ENCODE measurements at places on chromosomes 6 and 20.

DNA sequence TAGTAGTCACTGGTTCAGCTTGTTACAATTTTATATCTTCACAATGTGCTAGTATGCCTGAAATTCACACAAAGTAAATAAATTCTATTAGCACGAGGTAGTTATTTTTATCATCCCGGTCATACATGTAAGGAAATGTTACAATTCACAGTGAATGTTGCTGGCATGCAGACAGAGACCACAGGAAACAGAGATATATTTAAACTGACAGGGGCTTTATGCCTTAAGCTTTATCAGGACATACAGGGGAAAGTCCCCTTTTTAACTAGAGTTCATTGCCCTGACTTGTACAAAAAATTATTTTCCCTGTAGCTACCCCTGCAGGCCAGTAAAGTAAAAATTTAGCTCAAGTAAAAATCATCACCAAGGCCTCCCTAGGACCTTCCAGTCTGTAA, 712.0 kb upstream of the NRSN1 start:
- peak; percentile 19 for DNase-seq

GRCh38 chr6:11639376-11640235, 102.1 kb downstream of the TMEM170B start:
- DNase-seq = no peak

DNA sequence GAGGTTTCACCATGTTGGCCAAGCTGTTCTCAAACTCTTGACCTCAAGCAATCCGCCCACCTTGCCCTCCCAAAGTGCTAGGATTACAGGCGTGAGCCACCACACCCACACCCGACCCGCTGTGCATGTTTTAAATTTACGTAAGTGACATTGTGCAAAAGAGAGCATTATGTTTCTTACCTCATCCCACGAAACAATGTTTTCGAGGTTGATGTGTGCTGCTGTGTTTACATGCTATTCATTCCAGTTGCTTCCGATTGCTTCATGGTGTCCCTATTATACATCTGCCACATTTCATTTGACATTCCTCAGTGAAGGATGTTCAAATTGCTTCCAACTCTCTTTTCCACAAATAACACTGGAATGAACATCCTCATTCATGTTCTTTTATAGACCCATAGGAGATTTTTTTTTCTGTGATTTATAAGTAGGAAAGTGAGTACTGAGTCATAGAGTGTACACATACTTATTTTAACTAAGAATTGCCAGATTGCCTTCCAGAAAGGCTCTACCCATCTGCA, 403.9 kb upstream of the JARID2 start:
- DNase-seq = no peak

DNA sequence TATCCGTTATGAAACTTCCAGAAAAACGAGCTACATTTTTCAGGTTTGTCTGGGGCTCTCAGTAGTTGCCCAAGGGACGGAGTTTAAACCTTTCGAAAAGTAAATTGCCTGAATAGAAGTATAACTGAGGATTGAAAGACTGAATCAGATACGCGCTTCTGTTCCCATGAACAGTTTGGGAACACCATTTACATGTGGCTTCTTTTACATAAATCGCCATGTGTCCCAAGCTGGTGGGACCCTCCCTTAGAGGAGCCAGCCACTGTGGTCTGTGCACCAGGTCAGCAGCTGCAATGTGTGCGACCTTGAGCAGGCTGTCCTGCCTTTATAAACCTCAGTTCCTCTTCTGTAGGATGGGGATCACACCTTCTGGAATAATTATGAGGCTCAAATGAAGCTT, 11.0 kb downstream of the ENTPD6 start:
- no peak for DNase-seq

DNA sequence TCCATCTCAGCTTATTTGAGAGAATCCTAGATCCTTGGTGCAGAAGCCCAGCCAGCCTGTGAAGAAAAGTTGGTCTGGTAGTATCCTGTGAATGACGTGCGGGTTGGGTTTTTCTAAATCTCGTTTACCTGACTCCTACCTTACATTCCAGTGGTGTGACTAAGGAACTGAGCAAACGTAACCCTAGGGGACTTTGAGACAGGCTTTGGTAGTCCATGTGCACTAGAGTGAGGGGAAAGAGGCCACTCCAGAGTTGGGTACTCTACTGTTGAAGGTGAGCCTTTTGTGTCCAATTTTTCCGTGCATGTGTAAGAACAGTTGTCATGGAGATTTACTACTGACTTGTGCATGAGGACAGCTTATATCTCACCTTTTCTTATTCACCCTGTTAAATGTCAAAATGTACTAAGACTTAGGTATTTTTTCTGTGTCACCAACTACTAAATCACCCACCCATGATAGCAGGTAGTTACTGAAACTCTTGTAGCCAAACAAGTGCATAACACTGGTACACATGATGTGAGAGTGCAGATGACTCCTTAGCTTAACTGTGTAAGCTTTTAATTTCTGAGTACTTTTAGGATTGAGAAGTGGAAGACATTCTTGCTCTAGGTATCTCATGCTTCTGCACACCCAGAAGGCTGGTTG, 26.3 kb upstream of the PLCG1 start:
- DNase-seq = no peak

DNA sequence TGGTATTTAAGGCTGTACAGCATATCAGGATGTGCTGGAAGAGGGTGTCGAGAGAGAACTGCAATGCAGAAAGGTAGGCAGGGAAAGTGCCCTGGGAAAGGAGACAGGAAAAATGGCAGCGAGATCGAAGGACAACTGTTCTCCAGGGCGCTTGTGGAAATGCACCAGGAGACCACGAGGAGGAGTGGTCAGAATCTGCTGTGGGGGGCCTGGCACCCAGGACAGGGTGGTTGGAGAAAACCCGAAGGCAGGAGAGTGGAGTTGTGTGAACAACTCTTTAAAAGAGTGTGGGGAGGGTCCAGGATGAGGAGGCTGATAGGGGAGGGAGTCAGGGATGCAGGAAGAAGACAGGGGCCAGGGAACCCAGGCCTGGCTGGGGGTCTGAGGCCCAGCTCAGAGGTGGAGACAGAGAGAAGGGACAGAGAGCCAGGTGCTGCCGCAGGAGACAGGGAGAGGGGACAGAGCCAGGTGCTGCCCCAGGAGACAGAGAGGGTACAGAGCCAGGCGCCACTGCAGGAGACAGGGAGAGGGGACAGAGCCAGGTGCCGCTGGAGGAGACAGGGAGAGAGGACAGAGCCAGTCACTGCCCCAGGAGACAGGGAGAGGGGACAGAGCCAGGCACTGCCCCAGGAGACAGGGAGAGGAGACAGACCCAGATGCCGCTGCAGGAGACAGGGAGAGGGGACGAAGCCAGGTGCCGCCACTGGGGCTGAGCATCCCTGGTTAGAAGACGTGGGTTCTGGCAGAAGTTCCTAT, 9.3 kb downstream of the SLC22A1 start:
- DNase-seq = no peak

DNA sequence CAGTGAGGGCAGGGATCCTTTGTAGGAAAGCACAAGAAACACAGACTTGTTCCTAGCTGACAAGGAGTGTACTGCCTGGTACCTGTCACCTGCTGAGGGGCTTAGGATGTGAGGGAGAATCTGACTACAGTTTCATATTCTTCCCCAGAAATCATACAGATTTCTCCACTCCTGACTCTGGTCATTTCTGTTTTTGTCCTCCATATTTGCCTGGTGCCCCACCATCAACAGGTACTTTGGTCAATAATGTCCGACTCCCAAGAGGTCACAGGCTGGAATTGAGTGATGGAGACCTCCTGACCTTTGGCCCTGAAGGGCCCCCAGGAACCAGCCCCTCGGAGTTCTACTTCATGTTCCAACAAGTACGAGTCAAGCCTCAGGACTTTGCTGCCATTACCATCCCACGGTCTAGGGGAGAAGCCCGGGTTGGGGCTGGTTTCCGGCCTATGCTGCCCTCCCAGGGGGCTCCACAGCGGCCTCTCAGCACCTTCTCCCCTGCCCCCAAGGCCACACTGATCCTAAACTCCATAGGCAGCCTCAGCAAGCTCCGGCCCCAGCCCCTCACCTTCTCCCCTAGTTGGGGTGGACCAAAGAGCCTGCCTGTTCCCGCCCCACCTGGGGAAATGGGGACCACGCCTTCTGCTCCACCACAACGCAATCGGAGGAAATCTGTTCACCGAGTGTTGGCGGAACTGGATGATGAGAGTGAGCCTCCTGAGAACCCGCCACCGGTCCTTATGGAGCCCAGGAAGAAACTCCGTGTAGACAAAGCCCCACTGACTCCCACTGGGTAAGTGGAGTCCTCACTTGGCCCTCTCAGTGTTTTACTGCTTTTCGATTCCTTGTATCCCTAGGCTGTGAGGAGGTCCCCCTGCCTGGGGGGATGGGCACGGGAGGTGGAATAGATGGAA, 3.1 kb downstream of the TCF19 start:
- no peak for DNase-seq

- no peak for DNase-seq
These were observed 112.8 kb upstream of the TSHZ2 start for GRCh38 chr20:52859156-52859876.

- no peak for DNase-seq
These were observed 104.6 kb upstream of the TNFAIP3 start for GRCh38 chr6:137762168-137763090.

DNA sequence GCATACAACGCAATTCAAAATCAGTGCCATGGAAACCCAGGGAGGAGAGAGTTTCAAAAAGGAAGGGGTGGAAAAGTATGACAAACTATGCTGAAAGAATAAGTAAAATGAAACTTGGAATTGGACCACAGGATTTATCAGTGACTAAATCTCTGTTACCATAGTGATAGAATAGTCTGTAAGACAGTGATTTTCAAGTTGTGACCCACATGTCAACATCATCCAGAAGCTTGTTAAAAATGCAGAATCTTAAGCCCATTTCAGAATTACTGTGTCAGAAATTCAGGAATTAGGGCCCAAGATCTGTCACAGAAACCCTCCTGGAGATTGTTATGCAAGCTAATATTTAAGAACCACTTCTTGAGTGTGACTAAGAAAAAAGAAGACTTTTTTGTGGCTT, 417.7 kb upstream of the JAG1 start:
- no peak for DNase-seq

- DNase-seq = no peak
These were observed 59.9 kb downstream of the ENPP1 start for GRCh38 chr6:131867744-131868143.

GRCh38 chr6:28880894-28881780, 42.6 kb downstream of the TRIM27 start:
- DNase-seq = peak; percentile 77

- peak; percentile 50 for DNase-seq
These were observed 50.7 kb upstream of the CD83 start for GRCh38 chr6:14066782-14067406.

DNA sequence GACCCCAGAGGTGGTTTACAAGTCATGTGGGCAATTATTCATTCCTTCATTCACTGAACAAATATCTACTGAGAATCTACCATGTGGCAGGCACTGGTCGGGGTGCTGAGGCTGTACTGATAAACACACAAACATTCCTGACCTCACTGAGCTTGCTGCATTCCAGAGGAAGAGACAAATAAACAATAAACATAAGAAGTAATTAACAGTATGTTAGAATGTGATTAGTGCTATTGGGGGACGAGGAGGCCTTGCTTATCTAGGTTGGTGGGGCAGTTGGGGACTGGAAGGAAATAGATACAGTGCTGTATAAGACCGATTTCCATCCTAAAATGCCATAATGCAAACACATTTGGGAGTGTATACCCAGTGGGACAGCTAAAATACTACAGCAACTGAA, 44.1 kb downstream of the MAK start:
- no peak for DNase-seq

DNA sequence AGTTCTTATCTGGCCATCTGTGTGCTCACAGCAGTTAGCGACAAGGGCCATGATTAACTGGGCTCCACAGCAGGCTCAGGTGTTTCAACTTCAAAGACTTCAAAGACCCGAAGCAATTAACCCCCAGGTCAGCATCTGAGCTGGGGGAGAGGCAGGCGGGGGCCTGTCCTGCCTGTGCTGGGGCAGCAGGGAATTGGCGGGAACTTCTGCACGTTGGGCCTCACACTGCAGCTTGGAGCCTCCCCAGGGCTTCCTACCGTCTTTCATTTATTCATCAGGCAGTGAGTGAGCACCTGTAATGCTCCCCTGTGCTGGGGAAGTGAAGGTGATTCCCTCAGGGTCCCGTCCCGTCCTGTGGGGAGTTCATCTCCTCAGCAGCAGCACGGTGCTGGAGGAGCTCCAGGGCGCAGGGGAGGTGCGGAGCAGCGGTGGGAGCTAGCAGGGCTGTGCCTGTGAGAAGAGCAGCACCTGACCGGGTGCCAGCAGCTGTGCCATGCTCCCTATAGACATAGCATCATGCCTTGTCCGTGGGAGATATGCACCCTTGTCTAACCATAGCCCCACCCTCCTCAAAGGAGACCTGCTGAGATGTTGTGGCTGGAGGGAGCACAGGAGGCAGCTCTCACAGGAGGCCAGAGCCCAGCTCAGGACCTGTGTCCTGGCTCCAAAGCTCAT, 51.8 kb upstream of the FRMD1 start:
- DNase-seq = no peak

DNA sequence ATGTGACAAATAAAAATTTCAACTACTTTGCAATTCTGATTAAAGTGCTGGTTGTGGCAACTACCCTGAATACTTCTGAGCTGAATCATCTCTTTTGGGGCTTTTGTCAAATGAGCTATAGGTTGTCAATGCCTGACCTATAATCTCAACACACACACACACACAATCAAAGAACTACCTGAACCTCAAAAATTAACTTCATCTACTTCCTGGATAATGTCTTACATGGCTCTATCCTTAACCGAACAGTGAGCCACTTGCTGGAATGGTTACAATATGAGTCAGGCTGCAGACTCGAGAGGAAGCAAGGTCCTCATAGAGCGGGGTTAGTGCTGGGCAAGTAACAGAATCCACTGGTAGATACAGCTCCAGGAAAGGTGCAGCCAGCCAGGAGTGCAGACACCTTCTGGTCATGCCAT, 70.6 kb upstream of the DST start:
- no peak for DNase-seq

GRCh38 chr20:57445298-57445697, 54.1 kb downstream of the RBM38 start:
- no peak for DNase-seq

GRCh38 chr20:50967586-50967985, 9.0 kb downstream of the MOCS3 start:
- DNase-seq = no peak

DNA sequence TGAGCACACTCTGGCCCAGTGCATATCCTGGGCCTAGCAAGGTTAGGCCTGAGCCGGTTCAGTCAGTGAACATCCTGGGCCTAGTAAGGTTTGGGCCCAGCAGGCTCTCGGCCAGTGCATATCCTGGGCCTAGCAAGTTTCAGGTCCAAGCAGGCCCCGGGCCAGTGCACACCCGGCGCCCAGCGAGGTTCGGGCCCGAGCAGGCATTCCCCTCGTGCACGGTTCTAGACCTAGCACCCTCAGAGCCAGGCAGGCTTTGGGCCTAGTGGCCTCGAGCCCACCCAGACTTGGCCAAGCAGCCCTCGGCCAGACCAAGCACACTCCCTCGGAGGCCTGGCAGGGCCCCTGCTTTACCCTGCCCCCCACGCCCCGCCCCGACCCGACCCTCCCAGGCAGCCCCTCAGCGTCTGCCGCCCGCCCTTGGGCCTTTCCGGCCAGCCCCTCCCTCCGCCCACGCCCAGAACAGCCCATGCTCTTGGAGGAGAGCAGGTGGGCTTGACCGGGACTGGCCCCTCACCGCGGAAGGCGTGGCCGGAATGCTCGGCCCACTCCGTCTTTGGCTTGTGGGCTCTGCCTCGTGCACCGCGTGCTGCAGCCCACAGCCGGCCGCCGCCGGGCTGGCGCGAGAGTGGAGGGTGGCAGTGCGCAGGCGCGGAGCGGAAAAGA, at the start of gene CTCFL:
Gene CTCFL, minus strand, starts transcription at position 630 of the 666 bp plus-strand sequence. CDS start 935 bp downstream, outside the sequence.
- no peak for DNase-seq

GRCh38 chr6:87558446-87558845, 31.3 kb downstream of the RARS2 start:
- no peak for DNase-seq

GRCh38 chr6:169745405-169745804, 6.0 kb downstream of the DYNLT2 start:
- no peak for DNase-seq
